ENCODE measurements at places on chromosomes 5 and 9.

DNA sequence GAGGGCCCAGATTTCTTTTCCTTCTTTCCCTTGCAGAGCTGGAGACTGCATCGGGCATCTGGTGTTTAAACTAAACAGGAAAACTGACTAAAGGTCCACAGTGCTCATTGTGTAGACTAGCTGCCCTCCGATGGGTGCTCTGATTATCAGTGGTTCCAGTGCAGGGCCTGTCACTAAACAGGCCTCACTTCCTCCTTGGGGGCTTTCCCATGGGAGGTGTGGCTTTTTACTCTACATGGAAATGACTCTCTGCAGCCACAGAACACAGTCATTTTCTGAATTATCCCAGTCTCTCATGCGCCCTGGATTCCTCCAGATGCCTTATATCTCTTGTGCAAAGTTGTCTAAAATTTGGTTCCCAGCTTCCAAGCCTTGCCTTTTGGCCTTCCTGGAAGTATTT lies 199.2 kb downstream of the TRIO start:
- DNase-seq: no peak

DNA sequence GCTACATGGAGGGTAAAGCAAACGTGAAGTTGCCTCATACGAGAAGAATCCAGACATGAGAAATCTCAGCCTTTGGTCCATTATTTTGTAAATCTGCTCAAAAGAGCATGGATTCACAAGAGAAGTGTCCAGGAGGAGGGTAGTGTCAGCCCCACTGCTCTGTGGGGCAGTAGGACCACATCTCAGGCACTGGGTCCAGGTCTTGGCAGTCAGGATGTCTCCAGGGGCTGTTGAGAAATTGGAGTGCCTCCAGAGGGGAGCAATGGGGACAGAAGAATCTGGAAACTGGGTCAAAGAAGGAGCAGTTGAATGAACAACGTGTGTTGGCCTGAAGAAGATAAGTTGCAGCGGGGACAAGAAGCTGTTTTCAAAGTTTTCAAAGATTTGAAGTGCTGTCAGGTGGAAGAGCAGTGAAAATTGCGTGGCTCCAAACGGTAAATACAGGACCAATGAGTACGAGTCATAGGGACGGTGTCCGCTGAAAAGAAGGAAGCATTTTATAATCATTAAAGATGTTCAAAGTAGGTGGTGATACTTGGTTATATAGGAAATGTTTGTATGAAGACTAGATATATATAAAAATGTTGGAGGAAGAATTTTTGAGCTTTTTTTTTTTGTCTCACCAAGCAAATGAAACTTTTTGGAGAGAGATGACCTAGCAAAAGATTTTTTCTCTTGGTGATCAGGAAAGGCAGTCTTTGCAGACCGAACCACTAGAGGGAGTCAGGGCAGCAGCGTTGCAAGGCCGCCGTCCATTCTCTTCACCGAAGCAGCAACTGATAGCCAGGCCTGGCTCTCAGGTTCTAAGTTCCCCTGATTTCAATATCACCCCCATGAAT lies 57.1 kb upstream of the ZBED3 start:
- peak; percentile 70 for DNase-seq

- DNase-seq: no peak
Observed at GRCh38 chr5:66164044-66164790, 20.1 kb downstream of the SREK1 start.

DNA sequence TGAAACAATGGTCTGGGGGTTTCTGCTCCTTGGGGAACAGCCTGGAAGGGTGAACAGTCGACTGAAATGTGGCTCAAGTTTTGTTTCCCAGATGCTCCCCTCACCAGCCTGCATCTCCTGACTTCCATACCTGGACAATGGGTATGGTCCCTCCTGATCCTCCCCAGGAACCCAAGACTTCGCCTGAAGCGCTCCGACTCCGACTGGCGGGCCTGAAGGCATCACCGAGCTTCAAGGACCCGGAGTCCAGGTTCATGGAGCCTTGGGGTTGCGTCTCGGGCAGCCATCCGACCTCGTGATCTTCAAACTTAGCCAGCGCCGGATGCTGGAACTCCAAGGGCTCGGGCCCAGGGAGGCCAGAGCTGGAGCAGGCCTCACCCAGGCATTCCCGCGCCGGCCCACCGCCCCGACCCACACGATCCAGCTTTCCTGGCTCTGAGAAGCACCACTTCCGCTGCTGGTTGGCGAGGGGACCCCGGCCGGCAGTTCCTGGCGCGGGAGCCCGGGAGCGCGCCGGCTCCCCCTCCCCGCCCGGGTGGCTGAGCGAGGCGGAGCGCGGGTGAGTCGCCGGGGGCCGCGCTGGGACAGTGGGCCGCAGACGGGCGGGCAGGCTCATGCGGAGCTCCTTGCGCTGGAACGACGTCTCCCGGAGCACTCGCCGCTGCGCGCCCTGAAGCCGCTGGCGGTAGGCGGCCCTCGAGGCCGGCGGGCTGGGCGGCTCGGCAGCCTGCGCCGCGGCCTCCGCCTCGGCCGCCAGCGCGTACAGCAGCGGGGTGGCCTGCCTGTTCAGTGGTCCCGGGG lies 5.2 kb downstream of the SHROOM1 start:
- DNase-seq: no peak

Data from activated CD4-positive, alpha-beta T cell treated with anti-CD3 and anti-CD28 coated beads, Interleukin-10, Interleukin-2, amounts not matched to agents 100 ng/mL and 50 ng/mL, durations not matched to agents 16 hours and 8 hours (primary cell).